ENCODE measurements at places on chromosomes 11 and 22.

DNA sequence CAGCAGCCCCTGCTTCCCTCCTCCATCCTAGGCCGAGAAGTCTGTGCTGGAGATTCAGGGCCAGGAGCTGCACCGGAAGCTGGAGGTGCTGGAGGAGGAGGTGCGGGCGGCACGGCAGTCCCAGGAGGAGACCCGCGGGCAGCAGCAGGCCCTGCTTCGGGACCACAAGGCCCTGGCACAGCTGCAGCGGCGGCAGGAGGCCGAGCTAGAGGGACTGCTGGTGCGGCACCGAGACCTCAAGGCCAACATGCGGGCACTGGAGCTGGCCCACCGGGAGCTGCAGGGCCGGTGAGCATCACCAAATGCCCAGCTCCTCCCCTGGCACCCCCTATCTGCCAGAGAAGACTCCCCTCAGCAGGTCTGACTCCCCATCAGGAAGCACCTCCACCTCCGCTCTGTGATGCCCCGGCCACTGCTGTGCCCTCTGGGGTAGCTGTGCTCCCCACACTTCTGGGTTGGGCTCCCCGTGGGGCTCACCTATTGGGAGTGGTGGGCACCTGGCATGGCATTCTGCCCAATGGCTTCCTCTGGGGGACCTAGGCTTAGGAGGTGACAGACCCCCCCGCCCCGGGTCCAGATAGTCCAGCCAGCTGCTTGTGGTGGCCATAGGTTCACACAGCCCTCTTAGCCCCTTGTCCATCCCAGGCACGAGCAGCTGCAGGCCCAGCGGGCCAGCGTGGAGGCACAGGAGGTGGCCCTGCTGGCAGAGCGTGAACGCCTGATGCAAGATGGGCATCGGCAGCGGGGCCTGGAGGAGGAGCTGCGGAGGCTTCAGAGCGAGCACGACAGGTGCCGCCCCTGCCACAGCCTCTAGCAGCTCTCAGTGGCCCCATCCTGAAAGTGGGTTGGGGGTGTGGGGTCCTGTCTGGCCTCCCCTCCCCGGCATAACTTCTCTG lies 6.6 kb upstream of the RPS6KA4 start:
- DNase-seq = no peak

DNA sequence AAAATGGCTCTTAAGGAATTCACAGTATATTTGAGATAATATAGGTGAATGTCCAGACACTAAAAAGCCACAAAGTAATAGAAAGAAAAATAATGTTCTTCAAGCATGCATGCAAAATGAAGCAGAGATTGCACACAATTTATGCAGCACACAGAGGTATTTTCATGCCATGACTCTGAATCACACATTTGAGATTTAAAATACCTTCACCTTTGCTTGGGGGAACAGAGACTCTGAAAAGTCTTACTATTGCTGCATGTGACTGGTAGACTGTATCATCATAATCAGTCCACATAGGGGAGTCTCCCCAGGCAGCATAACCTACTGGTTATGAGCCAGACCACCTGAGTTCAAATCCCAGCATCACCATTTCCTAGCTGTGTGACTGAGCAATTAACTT lies 96.2 kb downstream of the RCN1 start:
- no peak for DNase-seq

DNA sequence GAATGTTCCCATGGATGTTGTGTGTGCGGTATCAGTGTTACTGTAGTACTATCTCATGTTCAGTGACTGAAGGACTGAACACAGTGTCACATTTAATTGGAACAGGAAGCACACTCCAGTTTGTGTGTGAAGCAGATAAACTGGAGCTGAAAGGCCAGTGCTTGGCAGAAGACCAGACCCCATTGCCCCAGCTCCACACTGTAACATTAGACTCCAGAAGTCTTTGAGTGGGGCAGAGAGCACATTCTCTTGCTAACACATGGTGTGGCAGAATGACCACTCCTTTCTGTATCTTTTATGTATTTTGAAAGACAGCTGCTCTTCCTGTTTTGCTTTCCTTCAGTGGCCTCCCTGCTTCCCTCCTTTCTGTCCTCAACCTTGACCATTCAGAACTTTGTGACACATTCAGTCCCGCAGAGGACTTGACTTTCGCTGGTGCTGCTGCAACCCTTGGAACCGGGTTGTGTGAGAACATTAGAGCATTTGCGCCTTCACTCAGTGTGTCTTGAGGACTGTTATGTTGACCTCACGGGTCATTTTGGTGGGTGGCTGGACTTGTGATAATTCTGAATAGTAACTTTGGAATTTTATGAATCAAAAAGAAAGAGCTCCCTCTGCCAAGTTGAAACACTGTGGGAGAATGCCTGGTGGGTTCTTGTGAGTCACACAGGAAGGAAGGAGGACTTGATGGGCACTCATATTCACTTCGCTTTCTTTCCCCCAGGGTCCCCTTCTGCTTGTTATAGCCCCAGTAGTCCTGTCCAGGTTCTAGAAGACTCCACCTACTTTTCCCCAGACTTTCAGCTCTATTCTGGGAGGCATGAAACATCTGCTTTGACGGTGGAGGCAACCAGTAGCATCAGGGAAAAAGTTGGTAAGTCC lies 26.4 kb downstream of the AMOTL1 start:
- DNase-seq = no peak

- DNase-seq = no peak
These were observed 20.9 kb downstream of the DKK3 start for GRCh38 chr11:11987503-11988022.

DNA sequence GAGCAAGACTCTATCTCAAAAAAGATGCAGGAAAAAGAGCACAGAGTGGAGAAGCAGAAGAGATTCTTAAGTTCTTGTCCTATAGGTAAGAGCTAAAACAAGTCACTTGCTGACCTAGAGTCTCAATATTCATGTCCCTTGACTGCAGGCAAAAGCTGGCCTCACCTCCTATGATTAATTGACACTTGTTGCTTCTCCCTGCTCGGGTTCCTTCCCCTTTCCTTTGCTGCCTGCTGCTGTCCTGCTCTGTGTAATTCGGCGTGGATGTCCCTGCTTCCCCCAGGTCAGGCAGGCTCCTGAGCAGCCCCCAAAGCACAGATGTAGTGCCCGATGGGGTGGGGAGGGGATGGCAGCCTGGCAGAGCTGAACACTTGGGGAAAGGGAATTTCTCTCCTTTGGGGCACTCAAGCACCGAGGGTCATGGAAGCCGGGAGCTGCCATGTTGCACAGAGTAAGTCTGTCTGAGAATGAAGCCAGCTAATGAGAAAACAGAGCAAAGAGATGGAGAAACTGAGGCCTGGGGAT lies 60.8 kb upstream of the NUP50 start:
- DNase-seq = no peak

DNA sequence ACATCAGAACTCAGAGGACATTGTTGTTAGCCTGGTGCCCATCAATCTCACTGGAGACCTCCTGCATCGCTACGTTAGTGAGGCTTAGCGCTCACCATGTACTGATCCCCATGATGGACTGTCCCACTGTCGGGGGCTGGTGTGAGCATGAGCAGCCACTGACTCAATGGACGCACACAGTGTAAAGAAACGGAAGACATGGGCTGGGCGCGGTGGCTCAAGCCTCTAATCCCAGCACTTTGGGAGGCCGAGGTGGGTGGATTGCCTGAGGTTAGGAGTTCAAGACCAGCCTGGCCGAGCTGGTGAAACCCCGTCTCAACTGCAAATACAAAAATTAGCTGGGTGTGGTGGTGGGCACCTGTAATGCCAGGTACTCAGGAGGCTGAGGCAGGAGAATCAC lies 112.9 kb downstream of the CRYBB2 start:
- DNase-seq = no peak

GRCh38 chr11:65894034-65894591 lies 3.6 kb downstream of the CCDC85B start:
- peak; percentile 60 for DNase-seq

Data from Ammon's horn (tissue), 1 donor.